H1 (cell line): ENCODE measurements at places on chromosomes 3 and 15. TPM values are rescaled to one million over a fixed set of nuclear protein-coding genes. Genes with fewer than 3 reads are reported as not detected.
A peak's percentile ranks its signal among the peaks of the same experiment; 100 is the strongest.

- no peaks in the 10 kb centered on the region for H3K27me3 ChIP-seq
- DNase-seq = no peak
- no peaks in the 10 kb centered on the region for H3K36me3 ChIP-seq
- H3K4me1 ChIP-seq = peaks cover 11% of the 10 kb centered on the region
- H3K4me3 ChIP-seq = no peak overlapping the region
Measured at GRCh38 chr3:23076437-23076836, 126.7 kb upstream of the UBE2E2 start.

GRCh38 chr3:16319307-16319706 lies 54.3 kb downstream of the OXNAD1 start:
- H3K27me3 ChIP-seq = no peaks in the 10 kb centered on the region
- H3K4me3 ChIP-seq = no peak overlapping the region
- no peak for DNase-seq
- H3K36me3 ChIP-seq = no peaks in the 10 kb centered on the region; the same call in 1 of the 2 replicates

DNA sequence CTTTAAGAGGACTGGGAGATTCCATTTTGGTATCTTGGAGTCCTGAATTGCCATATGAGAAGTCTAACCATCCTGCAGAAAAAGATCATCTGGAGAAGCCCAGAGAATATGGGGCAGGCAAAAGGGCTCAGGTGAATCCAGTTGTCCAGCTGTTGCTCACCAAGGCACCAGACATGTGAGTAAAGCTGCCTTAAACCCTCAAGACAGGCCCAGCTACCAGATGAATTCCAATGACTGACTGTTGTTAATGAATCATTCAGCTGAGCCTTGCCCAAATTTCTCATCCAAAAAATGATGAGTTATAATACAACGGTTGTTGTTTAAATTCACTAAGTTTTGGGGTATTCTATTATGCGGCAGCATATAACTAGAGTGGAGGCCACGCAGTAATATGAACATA lies 22.0 kb upstream of the NANOGP8 start:
- H3K36me3 ChIP-seq = no peaks in the 10 kb centered on the region
- H3K4me3 ChIP-seq = no peak overlapping the region
- no peaks in the 10 kb centered on the region for H3K27me3 ChIP-seq
- no peak for DNase-seq
- H3K27ac ChIP-seq = no peak overlapping the region

DNA sequence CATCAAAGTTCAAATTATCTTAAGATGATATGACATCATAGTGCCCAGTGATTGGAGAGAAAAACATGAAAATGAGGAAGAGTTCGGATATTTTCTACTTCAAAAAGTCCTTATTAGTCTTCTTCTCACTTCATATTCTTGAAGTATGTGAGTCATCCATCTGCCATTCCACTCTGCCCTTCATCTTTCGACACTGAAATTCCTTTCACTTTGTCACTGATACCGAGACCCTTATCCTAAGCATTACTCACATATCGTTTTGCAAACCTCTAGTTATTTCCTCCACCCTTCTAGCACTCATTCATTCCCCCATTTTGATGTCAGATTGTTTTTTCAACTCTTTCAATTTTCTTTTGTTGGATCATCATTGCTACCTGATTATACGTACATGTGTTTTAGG lies 4.0 kb downstream of the OR5H14 start:
- no peak overlapping the region for H3K27ac ChIP-seq
- no peaks in the 10 kb centered on the region for H3K27me3 ChIP-seq
- H3K4me3 ChIP-seq = no peak overlapping the region
- H3K4me1 ChIP-seq = no peaks in the 10 kb centered on the region
- DNase-seq = no peak

GRCh38 chr15:65914981-65915925 lies 46.0 kb downstream of the RAB11A start:
- no peak for DNase-seq
- H3K36me3 ChIP-seq = no peaks in the 10 kb centered on the region
- H3K27me3 ChIP-seq = no peaks in the 10 kb centered on the region
- H3K4me3 ChIP-seq = no peak overlapping the region

DNA sequence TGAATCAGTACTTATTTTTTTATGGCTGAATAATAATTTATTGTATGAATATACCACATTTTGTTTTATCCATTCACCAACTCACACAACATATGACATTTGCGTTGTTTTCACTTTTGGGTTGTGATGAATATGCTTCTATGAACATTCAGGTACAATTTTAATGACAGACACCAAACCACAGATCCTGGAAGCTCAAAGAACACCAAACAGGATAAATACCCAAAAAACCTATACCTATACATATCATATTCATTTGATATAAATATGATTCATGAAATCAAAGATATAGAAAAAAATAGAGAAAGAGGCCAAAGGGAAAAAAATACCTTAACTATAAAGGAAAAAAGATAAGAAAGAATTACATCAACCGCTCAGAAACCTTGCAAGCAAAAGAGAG lies 35.8 kb downstream of the FAM240A start:
- H3K27me3 ChIP-seq = no peaks in the 10 kb centered on the region
- H3K36me3 ChIP-seq = no peaks in the 10 kb centered on the region
- H3K4me1 ChIP-seq = no peaks in the 10 kb centered on the region
- H3K27ac ChIP-seq = no peak overlapping the region

CIP2A gene
- total RNA-seq = 38.0 and 39.6 TPM in 2 replicates

DNA sequence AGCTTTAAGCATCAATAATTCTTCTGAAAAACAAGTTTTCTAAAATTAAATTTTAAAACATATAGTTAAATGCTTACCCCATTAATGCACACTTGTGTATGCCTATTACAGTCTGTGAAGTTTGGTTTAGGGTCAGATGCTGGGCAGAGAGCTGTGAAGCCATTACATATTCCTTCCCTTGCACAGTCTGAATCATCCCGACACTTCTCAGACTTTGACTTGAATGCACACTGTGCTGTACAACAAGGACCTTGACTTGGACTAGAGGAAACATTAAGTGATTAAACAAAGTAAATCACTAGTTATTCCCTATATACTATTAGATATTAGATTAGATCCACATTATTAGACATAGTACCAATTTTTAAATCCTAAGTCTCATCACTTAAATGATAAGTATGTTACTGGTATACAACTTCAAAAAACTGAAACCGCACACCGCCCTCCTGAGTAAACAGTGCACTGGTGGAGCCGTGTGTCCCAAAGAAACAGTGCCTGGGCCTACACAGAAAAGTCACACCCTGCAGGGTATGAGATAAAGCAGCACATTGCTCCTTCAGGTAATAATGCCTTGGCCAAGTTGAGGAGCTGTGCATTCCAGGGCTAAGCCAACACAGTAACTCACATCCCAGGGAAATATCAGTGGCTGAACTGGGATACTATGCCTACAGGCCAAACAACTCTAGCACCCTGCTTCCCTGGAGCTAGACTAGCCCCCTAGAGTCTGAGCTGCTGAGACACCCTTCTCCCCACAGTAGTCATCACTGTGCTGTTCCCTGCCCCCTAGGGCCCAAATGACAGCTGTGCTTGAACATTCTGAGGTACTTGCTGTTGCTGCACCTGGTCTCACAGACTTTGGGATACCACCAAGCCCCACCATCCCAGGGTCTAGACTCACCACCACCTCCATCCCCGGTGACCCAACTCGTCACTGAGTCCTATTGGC lies 137.5 kb downstream of the ADAM10 start:
- H3K4me3 ChIP-seq = no peak overlapping the region
- no peak overlapping the region for H3K27ac ChIP-seq
- H3K36me3 ChIP-seq = no peaks in the 10 kb centered on the region; the same call in 1 of the 2 replicates
- H3K27me3 ChIP-seq = no peaks in the 10 kb centered on the region
- no peak for DNase-seq

DNA sequence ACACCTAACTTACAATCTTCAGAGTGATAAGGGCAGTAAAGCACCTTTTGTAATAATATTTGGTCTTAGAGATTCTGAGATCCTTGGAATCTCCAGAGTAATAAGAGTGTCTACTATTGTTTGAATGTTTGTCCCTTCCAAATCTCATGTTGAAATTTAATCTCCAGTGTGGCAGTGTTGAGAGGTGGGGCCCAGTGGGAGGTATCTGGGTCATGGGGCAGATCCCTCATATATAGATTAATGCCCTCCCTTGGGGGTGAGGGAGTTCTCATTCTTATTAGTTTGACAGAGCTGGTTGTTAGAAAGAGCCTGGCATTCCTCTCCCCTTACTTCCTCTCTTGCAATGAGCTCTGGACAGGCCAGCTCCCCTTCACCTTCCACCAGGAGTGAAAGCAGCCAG lies 16.0 kb downstream of the DZIP1L start:
- no peaks in the 10 kb centered on the region for H3K27me3 ChIP-seq
- no peak overlapping the region for H3K27ac ChIP-seq
- DNase-seq = no peak
- peaks cover 3% of the 10 kb centered on the region; the same call in 1 of the 2 replicates for H3K36me3 ChIP-seq
- no peak overlapping the region for H3K4me3 ChIP-seq
- no peaks in the 10 kb centered on the region for H3K4me1 ChIP-seq

DNA sequence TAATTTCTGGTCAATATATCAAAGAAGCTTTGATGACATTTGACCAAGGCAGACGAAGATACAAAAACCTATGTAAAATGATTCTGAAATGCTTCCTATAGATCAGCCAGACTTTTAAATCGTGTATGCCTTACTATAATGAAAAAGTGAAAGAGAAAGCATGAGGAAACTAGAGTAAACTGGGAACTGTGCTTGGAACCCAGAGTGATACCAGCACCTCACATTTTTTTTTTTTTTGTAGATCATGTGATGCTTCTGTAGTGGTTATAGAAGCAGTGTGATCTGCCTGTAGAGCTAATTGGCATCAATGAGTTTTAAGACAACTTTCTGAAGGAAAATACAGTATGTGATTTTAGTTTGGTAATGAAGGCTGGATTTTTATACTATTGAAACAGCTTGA lies 150.7 kb downstream of the NLGN1 start:
- no peak overlapping the region for H3K27ac ChIP-seq
- no peaks in the 10 kb centered on the region for H3K27me3 ChIP-seq
- DNase-seq = no peak
- H3K36me3 ChIP-seq = no peaks in the 10 kb centered on the region

DNA sequence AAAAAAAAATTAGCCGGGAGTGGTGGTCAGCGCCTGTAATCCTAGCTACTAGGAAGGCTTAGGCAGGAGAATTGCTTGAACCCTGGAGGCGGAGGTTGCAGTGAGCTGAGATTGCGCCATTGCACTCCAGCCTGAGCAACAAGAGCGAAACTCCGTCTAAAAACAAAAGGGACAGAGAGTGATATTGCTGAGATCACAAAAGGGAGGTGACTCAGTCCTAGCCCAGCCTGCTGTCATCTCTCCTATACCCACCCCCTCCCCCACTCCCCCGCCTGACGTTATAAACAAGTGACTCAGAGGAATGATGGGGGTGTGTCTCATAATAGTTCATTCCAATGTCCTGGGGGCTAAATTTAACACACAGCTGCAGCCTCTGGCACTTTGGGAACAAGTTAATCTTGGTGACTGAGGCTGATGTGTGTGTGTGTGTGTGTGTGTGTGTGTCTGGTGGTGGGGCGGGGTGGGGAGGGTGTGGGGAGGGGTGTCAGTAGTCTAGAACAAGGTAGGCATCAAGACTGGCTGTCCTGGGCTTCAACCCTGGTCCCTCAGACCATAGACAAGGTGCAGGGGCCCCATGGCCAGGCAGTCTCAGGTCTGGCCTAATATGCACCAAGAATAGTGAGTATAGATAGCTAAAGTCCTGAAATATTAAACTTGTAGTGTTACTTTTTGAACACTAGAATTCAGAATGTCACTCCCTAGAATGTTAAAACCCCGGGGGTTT lies 1.3 kb upstream of the KLHL40 start:
- DNase-seq = no peak
- H3K4me1 ChIP-seq = 0 out of 2 replicates have a peak, but pooled peaks cover under 1% of the 10 kb centered on the region
- no peaks in the 10 kb centered on the region for H3K27me3 ChIP-seq
- no peak overlapping the region for H3K27ac ChIP-seq
- no peaks in the 10 kb centered on the region for H3K36me3 ChIP-seq

ECE2 gene
- total RNA-seq = 0.48 and 0.86 TPM in 2 replicates

DNA sequence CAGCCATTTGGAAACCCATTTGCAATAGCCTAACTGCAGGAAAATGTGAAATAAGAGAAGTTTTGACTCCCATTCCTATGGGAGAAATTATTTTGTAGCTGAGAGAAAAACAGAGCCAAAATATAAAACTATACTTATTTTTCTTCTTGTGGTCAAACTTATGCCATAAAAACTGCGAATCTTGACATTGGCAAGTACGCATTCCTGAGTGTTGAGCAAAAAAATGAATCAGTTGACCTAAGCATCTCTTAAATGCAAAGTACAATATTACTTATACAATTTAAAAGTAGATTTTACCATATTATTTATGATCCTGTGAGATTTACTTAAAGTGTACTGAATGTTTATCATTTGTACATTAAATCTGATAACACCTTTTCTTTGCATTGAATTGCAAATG lies 50.1 kb upstream of the CMC1 start:
- H3K27me3 ChIP-seq = no peaks in the 10 kb centered on the region
- no peak for DNase-seq
- H3K27ac ChIP-seq = no peak overlapping the region
- no peak overlapping the region for H3K4me3 ChIP-seq
- no peaks in the 10 kb centered on the region for H3K36me3 ChIP-seq
- no peaks in the 10 kb centered on the region for H3K4me1 ChIP-seq

CD96 gene
- total RNA-seq = not detected in 2 replicates

- no peak for DNase-seq
- H3K4me3 ChIP-seq = no peak overlapping the region
- no peaks in the 10 kb centered on the region for H3K36me3 ChIP-seq
- no peaks in the 10 kb centered on the region for H3K27me3 ChIP-seq
- H3K27ac ChIP-seq = no peak overlapping the region
Measured at GRCh38 chr3:195893516-195893915, 14.8 kb downstream of the TNK2 start.

GRCh38 chr3:105402287-105402801 lies 35.6 kb downstream of the ALCAM start:
- no peak overlapping the region for H3K27ac ChIP-seq
- no peak overlapping the region for H3K4me3 ChIP-seq
- no peaks in the 10 kb centered on the region for H3K27me3 ChIP-seq
- peaks cover 6% of the 10 kb centered on the region; the same call in 1 of the 2 replicates for H3K36me3 ChIP-seq
- DNase-seq = no peak
- no peaks in the 10 kb centered on the region; the same call in 1 of the 2 replicates for H3K4me1 ChIP-seq

PFKFB4 gene
- 10.7 and 11.3 TPM in 2 replicates for total RNA-seq

TRPC1 gene
- total RNA-seq = 23.0 and 23.1 TPM in 2 replicates

DNA sequence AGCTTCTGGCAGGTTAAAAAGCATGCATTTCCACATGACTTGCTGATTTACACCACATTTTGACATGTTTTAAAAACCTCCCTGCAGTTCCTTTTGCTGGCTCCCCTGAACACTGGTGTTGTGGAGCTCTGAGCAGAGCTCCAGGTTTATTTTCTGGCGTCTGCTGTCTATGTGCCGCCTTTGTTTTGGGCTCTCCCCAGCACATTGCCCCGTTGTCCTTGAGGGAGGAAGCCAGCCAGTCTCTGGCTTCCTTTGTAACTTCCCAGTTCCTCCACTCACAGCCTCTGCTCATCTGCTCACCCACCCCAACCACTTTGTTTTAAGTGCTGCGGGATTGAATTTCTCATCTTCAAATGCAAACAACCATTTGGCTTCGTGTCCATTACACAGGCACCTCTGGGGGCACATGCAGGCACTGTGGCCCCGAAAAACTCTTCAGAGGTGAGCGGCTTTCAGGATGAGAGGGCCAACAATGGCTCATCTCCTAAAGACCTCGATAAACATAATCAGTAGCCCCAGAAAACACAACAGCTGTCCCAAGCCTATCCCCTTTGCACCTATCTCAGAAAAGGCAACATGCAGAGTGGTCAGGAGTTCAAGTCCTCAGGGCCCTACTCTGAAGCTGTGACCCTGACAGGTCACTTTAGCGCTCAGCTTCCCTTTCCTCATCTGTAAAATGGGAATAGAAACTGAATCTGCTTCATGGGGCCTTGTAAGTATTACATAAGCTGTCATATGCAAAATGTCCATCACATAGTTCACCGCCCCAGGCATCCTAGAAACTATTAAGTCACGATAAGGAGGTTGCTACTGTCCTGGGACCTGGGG lies 1.3 kb upstream of the MEF2A start:
- H3K27ac ChIP-seq = no peak overlapping the region
- no peak for DNase-seq
- H3K36me3 ChIP-seq = no peaks in the 10 kb centered on the region
- peak overlapping the region; percentile 76 for H3K4me3 ChIP-seq
- peaks cover 9% of the 10 kb centered on the region for H3K4me1 ChIP-seq
